ENCODE measurements at places on chromosomes 6 and 20.

- no peak for DNase-seq
Observed at GRCh38 chr6:107786709-107787588, 37.2 kb downstream of the SCML4 start.

GRCh38 chr6:62614442-62614841, 328.4 kb upstream of the KHDRBS2 start:
- DNase-seq = no peak

DNA sequence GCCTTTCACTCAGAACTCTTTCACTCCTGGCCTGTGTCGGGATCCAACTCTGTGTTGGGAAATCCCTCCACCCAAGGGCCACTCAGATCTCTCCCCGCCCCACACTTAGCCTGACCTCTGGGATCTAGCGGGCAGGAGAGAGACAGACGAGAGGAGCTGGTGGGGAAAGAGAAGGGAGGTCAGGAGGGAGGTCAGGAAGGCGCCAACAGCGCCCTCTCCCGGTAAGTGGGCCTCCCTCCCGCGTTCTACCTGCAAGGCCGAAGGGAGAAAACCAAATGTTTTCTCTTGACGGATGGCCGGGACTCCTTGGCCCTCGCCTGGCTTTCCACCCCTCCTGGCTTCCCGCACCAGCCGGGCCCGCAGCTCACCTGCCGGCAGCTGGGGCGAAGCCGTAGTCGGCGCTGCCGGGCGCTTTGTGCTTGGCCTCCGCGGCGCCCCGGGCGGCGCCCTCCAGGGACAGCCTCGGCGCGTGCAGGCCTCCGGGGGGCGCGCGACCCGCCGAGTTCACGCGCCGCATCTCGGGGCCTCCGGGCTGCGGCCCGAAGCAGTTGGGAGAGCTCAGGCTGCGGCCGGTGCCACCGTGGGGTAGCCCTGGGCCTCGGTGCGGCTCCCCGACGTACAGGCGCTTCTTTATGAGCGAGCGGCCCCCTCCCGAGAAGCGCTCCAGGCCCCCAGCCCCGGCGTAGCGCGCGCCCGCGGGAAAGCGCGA, 38.2 kb downstream of the C6orf132 start:
- DNase-seq = peak; percentile 91

- no peak for DNase-seq
Observed at GRCh38 chr20:4797275-4797674, 75.6 kb downstream of the PRND start.

DNA sequence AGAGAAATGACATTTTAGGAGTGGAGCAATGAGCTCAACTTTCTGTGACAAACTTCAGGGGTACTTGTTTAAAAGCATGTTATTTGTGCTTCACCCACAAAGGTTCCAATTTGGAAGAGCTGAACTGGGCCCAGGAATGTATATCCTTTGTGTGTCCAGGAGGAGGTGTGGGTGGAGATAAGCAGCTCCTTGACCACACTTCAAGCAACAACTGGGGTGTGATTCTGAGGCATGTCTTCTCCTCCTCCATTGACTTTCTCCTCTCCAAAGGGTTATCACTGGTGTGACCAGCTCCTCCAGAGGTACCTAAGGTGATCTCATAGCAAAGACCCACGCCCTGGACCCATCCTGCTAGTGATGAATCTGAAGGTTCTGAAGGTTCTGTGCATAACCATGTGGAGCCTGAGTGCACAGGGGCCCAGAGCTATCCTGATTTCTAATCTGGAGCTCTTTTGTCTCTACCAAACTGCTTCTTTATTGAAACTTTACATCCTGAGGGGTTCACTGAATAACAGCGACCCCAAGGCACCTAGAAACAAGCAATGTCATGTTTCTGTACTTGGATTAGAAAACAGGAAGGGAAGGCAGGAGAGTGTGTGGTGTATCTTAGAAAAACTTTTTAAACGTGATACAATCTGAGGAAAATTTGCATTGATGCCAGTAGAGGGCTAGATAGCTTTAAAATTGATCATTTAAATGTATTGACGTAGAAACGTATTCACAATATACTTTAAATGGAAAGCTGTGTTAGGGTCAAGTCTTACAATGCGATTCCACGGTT, 60.9 kb upstream of the CD93 start:
- DNase-seq = no peak

DNA sequence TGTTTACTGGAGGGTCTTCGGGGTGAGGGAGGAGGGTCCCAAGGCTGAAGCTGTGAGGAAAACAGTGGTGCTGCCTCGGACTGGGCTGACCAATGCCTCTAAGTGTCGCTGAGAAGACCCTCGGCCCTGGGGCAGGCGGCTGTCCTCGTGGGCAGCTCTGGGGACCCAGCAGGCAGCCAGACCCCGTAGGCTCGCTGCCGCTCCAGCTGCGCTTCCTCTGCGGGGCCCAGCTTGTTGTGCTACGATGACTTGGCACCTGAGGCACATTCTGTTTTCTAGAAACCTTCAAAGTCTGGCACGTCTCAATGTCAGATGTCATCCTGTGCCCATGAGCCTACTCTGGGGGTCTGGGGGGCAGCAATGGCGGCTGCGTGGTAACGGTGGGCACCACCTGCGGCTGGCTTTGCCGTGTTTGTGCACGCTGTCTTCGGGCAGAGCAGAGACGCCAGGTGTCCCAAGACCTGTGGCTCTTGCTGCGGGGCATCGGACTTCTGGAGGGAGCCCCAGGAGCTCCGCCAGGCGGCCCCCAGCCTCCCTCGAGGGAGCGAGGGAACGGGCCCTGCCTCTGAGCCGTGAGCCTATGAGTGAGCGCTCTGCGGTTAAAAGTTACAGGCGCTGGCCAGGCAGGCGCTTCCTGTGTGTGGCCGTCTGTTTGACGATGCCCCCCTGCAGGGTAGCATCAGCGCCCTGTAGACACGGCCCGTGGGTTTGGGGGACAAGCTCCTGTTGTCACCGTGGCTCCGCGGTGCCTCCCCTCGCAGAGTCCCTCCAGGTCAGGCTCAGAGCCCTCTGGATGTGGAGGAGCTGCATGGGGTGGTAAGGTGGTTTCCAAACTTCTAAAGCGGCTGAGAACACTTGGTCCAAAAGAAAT, 6.8 kb downstream of the SLC17A9 start:
- no peak for DNase-seq

DNA sequence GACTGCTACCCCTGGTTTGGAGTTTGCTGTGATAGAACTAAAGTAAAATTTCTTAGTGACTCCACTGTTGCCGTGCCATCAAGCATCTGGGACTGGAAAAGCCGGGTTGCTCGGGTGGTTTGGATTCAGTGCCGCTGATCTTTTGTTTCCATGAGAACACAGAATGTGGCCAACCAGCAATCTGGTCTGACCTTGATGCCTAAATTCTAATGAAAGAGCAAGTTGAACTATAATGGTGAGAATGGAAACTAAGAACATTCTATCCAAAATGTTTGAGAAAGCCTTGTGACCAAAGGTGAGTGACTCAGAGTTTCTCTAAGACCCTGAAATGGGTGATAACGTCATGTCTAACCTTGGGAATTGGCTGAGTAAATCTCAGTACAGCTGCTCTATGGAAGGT, 9.9 kb upstream of the PI16 start:
- DNase-seq = no peak

GRCh38 chr6:148629592-148630465, 117.0 kb upstream of the UST start:
- DNase-seq = peak; percentile 53

- no peak for DNase-seq
Observed at GRCh38 chr6:11409371-11409770, 128.2 kb upstream of the TMEM170B start.

GRCh38 chr6:99589290-99589672, 17.4 kb upstream of the PRDM13 start:
- peak; percentile 37 for DNase-seq

GRCh38 chr6:21593927-21594415, 420 bp downstream of the SOX4 start:
- peak; percentile 40 for DNase-seq

GRCh38 chr6:84428300-84428907, 201.0 kb upstream of the CEP162 start:
- DNase-seq = peak; percentile 28

GRCh38 chr6:109034526-109034925, 60.1 kb downstream of the SESN1 start:
- no peak for DNase-seq

DNA sequence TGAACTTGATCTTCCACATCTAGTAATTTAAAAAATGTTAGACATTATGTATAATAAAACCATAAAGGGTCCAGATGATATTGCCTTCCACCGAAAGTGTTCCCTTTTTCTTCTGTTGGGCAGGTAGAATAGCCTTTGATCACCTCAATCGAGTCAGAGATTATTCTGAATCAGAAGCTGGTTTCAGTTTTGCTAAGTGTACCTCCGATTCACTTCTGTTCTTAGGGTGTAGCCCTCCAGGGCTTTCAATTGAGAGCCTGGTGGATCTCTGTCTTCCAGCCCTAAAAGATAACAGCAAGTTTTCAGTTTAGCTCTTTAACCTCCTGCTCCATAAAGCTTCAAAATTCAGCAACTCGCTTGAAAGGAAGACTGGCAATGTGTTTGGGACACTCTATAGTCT, 21.1 kb upstream of the AIG1 start:
- peak; percentile 42 for DNase-seq

GRCh38 chr20:19706463-19706862, 51.6 kb upstream of the RIN2 start:
- no peak for DNase-seq

GRCh38 chr6:90167514-90168379, 128.9 kb downstream of the BACH2 start:
- DNase-seq = no peak

- DNase-seq = no peak
Observed at GRCh38 chr20:41055679-41056078, 27.1 kb downstream of the TOP1 start.

DNA sequence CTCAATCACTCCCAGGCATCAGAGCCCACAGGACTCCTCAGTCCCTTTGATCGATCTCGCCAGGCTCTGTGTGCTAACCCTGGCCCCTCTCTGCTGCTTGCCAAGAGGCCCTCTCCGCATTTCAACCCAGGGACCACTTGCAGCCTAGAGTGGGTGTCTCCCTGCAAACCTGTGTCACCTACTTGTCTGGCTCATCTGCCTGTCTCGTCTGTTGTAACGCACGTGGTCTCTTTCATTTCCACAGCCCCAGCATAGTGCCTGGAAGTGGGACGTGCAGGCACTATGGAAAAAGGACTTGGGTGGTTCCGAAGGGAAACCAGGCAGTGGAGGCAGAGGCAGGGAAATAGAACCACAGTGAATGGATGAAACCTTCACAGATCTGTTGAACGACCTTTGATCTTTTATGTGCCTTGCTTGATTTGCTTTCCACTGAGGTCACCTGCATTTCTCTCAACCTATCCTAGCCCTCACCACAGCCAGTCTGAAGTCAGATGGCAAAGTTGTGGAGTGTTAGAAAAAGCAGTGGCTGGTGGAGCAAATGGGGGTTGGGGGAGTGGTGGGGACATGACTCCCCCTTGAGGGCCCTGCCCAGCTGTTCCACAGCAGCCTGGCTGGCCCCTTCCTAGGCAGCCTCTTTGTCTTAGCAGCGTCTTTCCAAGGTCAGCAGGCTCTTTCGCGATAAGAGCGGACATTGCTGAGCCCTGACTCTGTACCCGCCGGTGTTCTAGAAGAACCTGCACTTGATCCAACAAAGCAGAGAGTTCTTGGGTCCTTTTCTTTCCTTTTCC, 55.8 kb upstream of the TAGAP start:
- DNase-seq = no peak

GRCh38 chr20:59320854-59321647, 20.6 kb downstream of the EDN3 start:
- no peak for DNase-seq

DNA sequence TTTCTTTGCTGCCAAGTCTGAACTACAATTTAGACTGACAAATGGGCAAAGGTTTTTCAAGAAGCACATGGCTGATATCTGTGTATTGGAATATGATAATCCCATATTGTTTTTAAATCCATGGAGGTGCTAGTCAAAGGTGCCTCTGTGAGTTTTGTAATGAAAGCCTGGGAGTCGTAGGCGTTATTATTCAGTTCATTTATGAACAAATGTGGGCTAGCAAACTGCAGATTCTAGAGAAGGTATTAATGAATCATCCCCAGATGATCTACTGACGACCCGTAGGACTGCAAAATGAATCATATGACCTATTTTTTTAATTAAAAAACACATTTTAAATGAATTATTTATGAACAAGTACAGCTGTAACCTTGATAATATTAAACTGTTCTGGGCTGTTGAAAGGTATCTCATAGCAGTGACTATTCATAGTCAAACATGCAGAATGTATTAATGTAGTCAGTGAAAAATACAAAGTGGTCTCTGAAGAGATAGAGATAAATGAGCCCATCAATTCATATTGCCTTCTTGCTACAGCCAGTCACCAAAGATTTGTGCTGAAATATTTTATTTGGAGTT, 1317.8 kb upstream of the MAP3K7 start:
- no peak for DNase-seq

Data from GM13977 (cell line).